ENCODE measurements at places on chromosomes 12 and 14. TPM values are rescaled to one million over a fixed set of nuclear protein-coding genes. Genes with fewer than 3 reads are reported as not detected.

DNA sequence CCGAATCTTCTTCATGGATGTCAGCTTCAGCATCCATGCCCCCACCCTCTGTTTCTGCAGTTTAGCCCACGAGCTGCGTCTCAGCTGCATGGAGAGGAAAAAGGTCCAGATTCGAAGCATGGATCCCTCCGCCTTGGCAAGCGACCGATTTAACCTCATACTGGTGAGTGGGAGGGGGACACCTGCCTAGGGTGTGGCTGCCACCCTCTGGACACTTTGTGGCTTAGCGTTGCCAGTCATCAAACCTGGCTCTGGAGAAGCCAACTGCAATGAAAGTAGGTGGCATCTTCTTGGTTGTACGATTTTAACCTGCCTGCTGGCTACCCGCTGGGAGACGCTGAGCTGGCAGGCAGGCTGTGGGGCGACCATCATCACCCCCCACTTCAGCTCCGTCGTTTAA is 16.7 kb downstream of the DCAF4 start:
- no peak for DNase-seq

DNA sequence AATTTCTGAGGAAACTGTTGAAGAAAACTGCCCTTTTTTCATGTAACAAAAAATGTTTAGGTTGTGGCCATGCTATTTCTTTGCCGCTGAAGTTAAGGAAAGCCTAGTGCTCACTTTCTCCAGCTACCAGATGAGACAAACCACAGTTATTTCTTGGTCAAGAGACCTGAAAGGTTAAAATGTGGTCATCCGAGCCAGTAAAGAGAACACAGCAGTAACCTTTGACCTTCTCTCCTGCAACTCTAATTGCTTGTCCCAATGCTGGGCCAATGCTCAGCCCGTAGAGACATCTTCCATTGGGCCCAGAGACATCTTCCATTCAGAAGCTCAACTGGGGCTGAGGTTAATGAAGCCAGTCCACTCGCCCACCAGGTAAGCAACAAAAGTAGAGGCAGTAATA is 109.8 kb upstream of the CPSF6 start:
- no peak for DNase-seq

DNA sequence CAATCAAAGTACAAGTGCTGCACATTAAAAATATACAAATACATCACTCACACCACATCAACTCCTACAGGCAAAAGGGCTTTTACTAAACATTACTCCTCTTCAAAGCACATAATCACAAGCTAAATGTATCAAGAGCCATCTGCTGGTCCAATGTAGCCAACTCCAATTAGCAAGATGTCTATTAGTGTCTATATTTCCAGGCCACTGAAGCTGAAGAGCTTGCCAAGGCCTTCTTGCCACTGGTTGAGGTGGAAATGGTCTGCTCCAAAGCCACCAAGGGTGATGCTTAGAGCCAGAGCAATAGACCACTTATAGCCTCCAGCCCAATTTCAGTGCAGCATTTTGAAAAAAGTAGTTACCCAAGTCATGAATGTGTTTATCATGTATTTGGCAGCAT is 54.4 kb downstream of the RASSF9 start:
- no peak for DNase-seq

- DNase-seq = no peak
Observed at GRCh38 chr12:34400411-34400881, 378.1 kb downstream of the ALG10 start.

DNA sequence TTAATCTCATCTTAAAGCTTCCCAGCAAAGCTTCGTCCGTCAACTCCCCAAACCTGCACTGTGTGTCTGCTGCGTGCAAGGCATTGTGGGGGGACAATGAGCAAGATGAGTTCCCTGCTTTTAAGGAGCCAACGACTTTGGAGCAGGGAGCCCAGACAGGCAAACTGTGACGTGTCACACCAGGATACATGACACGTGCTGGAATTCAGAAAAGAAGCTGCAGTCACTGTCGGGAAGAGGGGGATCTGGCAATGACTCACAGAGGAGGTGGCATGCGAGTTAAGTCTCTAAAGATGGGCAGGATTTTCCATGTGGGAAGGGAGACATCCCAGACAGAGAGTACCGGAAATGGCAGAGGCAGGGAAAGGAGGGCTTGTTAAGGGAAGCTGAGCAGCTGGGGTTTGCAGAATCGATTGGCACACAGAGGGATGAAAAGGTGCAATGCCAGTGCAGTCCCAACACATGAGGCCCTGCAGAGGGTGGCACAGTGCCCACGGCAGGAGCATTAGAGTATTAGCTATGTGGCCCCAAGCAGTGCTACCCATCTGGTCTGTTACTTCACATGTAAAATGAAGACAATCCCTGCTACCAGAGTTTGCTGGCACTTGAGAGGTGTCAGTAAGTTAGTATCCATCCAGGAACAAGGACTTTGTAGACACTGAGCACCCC is 52.9 kb downstream of the SETD3 start:
- no peak for DNase-seq

DNA sequence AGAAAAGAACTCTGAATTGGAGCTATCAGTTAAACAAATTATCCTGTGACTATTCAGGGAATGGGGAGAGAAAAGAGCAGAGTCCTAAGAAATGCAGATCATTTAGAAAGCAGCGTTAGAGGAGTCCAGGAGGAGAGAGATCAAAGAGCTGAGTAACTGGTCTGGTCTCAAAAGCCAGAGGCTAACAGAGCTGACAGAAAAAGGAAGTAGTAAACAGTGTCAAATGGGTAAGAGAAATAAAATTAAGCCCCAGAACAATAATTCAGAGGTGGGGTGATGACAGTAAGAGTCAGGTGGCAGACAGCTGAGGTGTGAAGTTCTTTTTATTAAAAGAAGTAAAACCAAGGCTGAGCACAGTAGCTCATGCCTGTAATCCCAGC is 19.3 kb downstream of the GXYLT1 start:
- DNase-seq = no peak

DNA sequence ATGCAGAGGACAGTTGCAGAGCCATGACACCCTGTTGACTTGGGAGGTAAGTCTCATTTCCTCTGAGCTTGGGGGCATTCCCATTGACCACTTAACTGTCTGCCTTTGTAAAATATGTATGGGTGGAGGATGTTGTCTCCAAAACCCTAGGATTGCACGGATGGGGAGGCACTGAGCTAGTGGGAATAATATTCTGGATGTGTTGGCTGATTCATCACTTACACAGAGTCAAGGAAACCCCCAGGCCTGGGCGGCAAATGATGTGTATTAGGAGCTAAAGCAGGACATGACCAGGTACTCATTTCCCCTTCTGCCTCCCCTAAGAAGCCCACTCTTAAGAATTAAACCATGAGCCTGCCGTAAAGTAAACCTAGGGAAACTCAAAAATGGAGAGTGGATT is 319.4 kb downstream of the VRK1 start:
- DNase-seq = no peak

- DNase-seq = no peak
Observed at GRCh38 chr14:101973356-101973755, 9.0 kb downstream of the DYNC1H1 start.

DNA sequence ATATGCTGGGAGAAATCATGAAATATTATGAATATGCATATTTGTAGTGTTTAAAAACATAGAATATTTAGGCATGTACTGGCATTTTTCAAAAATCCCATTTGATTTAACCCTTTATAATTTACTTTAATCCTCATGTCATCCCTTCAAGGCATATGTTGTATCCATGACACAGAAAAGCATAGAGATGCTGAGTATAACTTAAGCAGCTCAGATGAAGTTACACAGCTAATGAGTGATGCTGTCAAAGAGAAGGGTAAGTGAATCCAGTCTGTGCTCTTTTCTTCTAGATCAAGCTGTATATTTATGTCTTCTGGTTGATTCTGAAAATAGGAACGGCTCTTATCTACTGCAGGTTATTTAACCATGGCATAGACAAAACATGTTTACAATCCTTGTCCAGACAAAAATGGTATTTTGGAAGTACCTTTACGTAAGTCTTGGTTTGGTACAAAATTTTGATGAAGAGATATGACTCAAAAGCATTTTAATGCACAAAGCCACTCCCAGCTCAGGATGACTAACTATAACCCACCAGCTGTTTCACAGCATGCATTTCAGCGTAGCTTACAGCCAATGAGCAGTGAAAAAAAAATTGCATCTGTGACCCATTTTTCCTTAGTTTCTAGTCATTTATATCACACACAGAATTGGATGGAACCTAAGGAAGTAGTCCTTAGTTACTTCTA is 201.7 kb downstream of the STXBP6 start:
- DNase-seq = no peak

The ACOT6 gene
- 0.16 TPM for polyA plus RNA-seq

The LTBR gene
- polyA plus RNA-seq = 0.35 TPM

The KCNJ8 gene
- polyA plus RNA-seq = not detected
